Kidney tubule cell (primary cell): ENCODE measurements at places on chromosomes 3 and 15.

- DNase-seq: no peak
Observed at GRCh38 chr15:94263341-94264273, 32.2 kb downstream of the MCTP2 start.

GRCh38 chr15:62515696-62516395, 350.8 kb upstream of the C2CD4B start:
- no peak for DNase-seq

GRCh38 chr15:63922261-63922904, 88.6 kb upstream of the HERC1 start:
- no peak for DNase-seq

GRCh38 chr3:45688194-45688881, 858 bp upstream of the SACM1L start:
- peak; percentile 33 for DNase-seq

DNA sequence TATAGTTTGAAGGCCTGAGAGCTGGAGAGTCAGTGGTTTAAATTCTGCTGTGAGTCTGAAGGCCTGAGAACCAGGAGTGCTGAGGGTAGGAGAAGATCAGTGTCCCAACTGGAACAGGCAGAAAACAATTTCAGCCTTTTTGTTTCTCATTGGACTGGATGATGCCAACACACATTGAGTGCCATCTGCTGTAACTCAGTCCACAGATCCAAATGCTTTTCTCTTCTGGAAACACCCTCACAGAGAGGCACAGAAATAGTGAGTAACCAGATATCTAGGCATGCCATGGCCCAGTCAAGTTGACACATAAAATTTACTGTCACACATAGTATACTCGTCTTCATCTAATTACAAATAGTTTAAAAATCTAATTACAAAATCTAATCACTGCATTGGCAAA, 100.8 kb downstream of the NEO1 start:
- DNase-seq: no peak
